Spinal cord (tissue), 10 donors: ENCODE measurements at places on chromosomes 13 and 19. TPM values are rescaled to one million over a fixed set of nuclear protein-coding genes. Genes with fewer than 3 reads are reported as not detected.

DNA sequence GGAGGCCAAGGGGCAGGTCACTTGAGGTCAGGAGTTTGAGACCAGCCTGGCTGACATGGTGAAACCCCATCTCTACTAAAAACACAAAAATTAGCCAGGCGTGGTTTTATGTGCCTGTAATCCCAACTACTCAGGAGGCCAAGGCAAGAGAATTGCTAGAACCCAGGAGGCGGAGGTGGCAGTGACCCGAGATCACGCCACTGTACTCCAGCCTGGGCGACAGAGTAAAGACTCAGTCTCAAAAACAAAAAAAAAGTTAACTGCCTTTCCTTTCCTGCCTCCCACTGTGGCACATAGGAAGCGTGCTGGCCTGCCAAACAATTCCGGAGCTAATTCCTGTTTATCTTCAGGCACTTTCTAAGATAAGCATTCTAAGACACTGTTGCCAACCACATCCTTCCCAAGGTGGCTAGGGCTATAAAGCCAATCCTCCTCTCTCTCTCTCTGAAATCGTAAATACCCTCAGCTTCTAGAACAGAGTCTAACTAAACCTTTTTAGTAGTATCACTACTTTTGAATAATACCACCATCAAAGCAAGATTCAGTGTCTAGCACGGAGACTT lies 21.6 kb downstream of the SLC25A30 start:
- DNase-seq = no peak

DNA sequence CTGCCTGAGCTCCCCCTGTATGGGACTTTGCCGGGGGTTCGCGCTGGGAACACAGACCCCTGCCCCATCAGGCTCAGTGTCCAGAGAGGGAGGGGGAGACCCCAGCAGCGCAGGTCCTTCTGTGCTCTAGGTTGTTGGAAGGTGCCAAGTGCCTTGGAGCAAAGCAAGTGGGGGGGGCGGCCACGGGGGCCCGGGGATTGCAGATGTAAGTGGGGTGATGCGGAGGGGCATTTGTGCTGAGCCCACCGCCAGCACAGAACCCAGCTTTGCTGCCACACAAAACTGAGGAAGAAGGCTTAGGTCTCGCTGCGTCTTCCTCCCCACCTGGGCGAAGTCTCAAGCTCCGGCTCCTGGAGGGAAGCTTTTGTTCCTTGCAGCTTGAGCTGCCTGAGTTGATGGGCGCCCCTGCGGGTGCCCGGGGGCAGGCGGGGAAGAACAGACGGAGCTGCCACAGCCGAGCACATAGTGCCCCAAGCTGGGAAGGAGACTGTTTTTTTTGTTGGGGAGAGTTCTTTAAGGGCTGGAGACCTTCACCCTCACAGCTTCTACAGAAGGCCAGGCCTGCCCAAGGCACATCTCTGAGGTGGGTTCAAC lies 1.5 kb upstream of the NTN5 start:
- DNase-seq = no peak

GRCh38 chr13:46184277-46184699 lies 2.3 kb upstream of the LCP1 start:
- DNase-seq = no peak

DNA sequence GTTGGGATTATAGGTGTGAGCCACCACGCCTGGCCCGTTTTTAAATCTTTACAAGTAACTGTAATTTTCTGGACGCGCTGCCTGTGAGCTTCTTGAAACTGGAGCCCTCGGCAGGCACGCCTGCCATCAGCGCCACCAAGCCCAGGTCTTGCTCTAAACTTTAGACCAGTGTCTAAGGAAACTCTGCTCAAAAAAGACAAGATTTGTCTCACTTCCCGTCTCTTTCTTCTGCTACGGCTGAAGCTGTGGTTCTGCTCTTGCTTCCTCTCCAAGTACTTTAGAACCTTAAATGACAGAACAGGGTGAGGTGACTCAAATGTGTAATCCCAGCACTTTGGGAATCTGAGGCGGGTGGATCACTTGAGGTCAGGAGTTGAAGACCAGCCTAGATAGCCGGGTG lies 24.9 kb downstream of the RCN3 start:
- no peak for DNase-seq

GRCh38 chr13:59686798-59687394 lies 476.8 kb downstream of the DIAPH3 start:
- DNase-seq = no peak

DNA sequence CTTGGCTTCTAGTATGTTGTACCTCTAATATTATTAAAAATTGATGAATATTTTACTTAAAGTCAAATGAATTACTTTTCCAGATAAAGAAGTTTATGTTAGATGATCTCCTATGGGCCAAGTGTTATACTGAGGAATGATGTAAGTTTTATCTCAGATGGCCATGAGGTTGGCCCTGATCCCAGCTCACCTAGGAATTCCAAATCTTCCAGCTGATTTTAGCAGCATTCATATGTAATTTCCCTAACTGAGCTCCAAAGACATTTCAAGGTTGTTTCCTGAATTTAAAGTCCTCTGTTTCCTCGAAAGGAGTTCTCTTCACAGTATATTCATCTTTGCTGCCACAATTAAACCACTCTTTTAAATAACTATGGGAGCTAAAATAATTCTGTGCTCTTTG lies 1670.4 kb upstream of the SPRY2 start:
- DNase-seq = no peak

DNA sequence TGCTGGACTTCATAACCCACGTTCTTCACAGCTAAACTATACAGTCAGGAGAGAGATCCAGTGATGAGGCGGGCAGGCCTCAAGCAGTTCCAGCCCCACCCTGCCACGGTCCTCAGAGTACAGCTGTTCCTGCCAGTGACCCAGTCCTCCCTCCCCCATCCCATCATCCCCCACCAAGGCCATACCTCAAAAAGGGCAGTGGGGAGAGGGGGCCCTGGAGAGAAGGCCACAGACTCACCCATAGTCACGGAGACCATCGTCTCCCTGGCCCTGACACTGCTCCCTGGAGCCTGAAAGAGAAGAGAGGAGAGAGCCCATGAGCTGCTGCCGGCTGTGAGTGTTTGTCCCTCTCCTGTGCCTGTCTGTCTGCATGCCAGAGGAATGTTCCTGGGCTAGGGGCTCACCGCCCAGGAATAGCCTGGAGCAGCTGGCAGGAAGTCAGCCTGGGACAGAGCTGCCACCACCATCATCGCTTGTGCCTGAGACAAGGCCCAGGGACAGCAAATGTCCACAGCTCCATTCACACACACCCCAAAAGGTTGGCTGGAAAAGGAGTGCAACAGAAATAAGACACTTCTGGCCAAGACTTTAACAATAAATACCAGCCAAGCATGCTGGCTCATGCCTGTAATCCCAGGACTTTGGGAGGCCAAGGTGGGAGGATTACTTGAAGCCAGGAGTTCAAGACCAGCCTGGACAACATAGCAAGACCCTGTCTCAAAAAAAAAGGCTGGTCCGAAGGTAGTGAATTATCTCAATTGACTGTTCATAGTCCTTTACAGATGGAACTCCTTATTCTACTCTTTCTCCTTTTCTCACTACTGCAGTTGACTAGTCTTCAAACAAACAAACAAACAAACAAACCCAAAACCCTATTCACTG lies 6.4 kb downstream of the C19orf47 start:
- DNase-seq = no peak

- DNase-seq = no peak
Observed at GRCh38 chr13:79084802-79085424, 321.1 kb downstream of the RBM26 start.

DNA sequence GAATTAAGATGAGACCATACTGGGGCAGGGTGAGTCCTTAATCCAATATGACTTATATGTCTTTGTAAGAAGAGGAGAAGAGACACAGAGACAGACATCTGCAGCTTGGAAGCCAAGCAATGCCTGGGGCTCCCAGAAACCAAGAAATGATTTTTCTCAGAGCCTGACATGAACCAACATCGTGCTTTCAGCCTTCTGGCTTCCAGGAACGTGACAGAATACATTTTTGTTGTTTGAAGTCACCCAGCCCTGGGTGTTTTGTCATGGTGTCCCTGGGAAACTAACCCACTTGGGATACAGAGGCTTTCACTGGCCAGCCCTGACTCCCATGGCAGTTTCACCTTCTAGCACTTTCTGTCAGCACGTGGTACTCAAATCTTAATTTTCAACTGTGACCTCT lies 95.3 kb upstream of the SLC10A2 start:
- DNase-seq = no peak

DNA sequence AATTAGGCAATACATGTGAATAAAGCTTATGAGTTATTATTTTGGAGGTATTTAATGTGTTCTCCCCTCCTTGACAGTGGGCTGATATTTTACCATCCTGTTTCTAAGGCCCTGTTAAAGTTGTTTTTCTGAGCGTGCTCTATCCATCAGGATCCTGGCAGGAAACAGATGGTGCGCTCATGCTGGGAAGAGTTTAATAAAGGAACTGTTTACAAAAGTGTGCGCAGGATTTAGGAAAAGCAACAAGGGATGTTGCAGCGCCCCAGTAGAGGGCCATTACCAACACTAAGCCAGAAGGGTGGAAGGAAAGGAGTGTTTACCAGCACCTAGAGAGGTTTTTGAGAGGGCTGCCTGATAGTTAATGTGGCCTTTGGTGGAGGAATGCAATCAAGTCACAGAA lies 374.5 kb downstream of the KCNRG start:
- DNase-seq = no peak

DNA sequence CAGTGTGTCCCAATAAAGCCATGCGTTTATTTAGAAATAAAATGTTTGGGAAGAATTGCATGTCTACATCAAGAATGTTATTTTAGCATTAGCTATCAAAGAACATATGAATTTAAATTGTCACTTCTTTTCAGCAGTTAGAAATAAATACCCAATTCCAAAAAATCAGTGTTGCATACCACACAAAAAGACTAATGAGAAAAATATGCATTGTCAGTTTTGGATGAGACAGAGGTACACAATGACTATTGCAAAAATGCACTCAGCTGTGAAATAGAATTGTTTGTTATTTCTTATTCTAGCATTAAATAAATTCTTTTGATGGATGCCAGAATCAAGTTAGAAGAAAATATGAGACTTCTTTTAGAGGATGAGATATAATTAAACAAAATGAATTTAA lies 833.9 kb downstream of the SLITRK1 start:
- DNase-seq = no peak

DNA sequence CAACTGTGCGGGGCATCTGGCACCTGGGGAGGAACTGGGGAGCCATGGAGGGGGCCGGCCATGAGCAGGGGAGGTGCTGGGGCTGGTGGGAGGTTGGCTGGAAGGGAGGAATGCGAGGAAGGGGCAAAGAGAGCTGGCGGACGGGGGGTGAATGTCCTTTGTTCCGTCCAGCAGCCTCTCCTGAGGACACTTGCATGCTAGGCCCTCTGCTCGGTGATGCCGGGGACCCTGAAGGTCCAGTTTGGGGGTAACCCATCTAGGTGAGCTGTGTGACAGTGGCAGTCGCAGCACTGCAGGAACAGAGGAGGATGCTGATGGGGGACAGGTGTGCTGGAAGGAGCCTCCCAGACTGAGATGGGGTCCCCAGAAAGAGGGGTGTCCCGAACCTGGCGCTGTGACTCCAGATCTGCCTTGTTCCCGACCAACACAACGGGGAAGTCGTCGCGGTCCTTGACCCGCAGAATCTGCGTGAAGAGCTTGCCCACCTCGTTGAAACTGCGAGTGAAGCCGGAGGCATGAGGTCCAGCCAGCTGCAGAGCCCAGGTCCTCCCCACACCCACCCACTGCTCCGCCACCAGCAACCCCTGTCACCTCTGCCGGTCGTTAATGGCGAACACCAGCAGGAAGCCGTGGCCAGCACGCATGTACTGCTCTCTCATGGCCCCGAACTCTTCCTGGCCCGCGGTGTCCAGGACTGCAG lies 3.6 kb downstream of the RRAS start:
- DNase-seq = no peak

GRCh38 chr13:53066411-53066810 lies 37.8 kb downstream of the OLFM4 start:
- no peak for DNase-seq

DNA sequence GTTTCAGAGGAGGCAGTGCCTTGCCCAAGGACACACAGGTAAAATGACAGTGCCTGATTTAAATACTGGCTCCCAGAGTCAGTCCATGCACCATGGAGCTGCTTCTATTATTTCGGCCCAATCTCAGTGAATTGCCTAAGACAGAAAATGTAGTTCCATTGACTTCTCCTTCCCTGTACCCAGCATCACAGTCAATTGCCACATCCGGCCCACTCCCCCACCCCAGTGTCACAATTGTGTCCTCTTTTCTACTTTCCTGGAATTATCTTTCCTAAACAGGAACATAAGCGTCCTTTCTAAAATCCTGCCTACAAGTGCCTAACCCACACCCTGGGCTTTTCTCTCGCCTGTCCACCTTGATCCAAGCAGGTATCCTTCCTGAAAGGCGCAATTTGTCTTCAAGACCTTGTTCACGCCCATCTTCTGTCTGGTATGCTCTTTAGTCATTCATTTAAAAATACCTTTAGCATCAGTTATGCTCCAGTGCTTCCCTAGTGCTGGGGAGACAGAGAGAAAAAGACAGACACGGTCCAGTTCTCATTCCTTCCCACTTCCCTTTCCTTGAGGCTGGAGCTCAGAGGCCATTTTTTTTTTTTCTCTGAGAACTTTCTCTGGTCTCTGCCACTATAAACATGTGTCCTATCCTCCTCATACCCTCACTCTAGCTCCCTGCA lies 411.4 kb downstream of the LIG4 start:
- DNase-seq = no peak

DNA sequence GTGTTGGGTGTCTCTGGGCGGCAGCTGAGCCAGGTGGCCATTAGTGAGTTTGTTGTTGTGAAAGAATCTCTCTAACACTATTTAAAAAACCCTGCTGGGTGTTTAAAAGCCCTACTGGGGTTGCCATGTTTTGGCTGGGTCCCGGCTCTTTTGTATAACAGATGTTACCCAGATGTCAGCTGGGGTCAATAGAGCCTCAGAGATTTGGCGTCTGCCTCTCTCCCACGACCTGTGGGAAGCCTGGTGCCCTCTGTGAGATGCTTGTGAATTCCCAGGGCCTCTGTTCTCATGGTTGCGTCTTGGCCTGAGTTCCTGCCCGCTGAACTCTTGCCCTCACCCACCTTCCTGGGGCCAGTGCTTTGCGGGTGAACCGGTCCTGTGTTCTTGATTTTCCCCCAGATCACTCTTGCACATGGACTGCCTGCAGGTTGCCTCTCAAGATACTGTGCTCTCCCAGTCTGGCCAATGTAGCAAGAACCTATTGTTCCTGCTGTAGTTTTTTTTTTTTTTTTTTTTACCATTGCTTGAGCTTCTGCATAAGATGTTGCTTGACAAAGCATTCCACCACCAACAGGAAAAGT lies 9.5 kb downstream of the NFILZ start:
- DNase-seq = no peak

DNA sequence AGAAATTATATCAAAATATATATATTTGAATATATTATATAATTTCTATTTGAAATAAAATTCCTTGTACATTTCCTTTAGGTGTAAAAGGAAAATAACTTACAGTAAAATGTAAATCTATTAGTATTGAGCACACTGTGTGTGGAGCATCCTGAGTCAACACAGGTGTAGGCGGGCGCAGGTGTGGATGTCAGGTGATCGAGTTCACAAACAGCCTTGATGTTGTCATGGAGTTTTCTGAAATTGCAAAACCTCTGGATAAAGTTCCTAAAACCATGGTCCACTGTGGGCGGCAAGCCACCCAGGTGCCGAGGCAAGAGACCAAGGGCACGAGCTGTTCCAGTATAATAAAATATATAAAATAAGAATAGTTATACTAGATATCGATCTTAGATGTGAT lies 27.7 kb upstream of the MCF2L start:
- DNase-seq = no peak

Gene ZNF784
- total RNA-seq = 2.9 TPM

Gene CXCL17
- not detected for total RNA-seq

Gene ZNF700
- total RNA-seq = 22.2 TPM

Gene DNAJC15
- 23.5 TPM for total RNA-seq

Gene SULT2A1
- 0.10 TPM for total RNA-seq

Gene ZNF579
- 2.1 TPM for total RNA-seq

Gene HSPB6
- total RNA-seq = 2.8 TPM

Gene FUT1
- 4.4 TPM for total RNA-seq

Gene C13orf46
- total RNA-seq = 0.20 TPM

Gene PABPC3
- total RNA-seq = 0.28 TPM
